ENCODE measurements at places on chromosomes 1 and 21.

GRCh38 chr1:30117685-30118084 is 605.7 kb downstream of the MATN1 start:
- DNase-seq: no peak

DNA sequence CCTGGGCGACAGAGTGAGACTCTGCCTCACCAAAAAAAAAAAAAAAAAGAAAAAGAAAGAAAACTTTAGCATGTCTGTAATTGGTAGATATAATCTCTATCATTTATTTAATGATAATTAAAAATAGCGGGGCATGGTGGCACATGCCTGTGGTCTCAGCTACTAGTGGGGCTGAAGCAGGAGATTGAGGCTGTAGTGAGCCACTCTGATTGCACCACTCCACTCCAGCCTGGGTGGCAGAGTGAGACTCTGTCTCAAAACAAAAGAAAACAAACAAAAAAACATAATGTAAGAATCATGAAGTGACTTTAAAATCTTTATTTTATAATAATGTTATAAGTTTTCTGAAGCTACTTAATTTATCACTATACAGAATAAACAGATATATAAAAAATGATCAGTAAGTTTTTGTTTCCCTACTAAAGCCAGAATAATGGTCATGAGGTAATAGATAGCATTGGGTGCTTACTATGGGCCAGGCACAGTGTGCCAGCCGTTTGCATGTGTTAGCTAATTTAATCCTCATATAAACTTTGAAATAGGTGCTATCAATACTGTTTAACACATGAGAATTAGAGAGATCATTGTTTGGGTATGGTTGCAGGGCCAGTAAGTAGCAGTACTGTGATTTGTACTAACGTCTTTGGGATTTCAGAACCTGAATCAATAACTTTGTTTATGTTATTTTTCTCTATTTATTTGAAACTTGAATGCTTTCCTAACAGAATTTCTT is 23.8 kb downstream of the CLIC4 start:
- no peak for DNase-seq

GRCh38 chr21:41585199-41585994 is 77.4 kb upstream of the TMPRSS2 start:
- no peak for DNase-seq

GRCh38 chr1:91805311-91805801 is 80.6 kb downstream of the TGFBR3 start:
- no peak for DNase-seq

DNA sequence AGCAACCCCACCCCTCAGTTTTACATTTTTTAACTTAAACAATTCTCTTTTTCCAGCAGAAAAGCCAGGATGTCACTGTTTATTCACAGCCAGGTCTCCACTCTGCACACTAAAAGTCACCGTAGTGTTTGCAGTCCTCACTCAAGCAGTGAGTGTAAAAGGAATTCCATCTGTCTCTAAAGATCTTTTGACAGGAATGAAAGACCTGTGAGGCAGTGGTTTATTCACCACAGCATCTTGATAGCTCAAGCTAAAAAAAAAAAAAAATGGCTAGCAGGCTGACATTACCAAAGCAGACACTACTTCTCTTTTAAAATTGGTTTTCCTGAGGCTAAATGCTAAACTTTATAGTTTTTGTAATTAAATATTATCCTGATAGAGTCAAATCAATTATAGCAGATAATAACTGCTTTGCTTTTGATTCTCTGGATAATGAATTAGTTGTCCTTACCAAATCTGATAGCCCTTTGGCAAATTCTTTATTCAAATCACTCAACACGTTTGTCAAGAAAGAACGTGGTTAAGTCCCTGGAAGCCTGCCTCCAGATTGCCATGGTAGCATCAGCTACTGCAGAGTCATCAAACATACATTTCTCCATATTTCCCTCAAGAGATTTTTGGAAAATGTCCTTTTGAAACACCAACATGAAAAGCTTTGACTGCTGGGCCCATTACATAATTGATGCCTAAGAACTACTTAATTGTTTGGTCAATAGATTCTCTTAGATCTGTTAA is 22.2 kb upstream of the SLC5A9 start:
- no peak for DNase-seq

DNA sequence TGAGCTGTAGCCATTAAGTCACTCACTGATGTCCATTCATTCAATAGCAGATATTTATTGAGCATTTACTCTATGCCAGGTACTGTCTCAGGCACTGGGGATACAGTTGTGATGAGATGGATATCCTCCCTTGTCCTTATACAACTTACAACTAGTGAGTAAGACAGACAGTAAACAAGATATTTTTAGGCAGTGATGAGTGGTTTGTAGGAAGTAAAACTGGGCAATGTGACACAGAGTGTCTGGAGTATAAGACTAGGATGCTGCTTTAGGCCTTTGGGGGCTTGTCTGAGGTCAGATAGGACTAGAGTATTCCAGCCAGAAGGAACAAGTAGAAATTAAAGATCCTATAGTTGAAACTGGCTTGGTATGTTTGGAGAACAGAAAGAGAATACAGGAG is 41.4 kb downstream of the NOS1AP start:
- DNase-seq: no peak

DNA sequence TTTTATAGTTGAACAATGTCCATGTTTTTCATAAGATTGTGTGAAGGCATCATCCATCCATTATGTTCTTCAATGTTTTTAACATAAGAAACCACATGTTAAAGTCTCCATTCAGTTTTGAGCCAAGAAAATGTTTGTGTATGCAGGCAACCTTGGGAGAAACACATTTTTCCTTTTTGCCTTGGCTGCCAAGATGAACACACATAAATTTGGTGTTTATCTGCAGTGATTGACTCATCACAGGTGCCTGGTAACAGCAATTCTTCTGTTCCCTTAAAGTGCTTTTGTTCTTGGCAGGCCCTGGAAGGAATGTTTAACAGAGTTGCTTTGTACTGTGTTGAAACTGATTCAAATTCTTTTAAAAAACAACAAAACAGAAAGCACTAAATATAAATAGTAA is 709.9 kb upstream of the ADGRL4 start:
- no peak for DNase-seq

- peak; percentile 25 for DNase-seq
Observed at GRCh38 chr1:7401814-7402547, 369.1 kb upstream of the VAMP3 start.

Measured in NCI-H146 (cell line).